Stimulated activated effector memory CD8-positive, alpha-beta T cell treated with anti-CD3 and anti-CD28 coated beads, Interleukin-12 subunit alpha, Interleukin-12 subunit beta, amount 100 ng/mL, for 72 hours (primary cell): ENCODE measurements at places on chromosomes 2 and 18.

GRCh38 chr2:182942756-182943155 lies 76.3 kb upstream of the FRZB start:
- no peak for DNase-seq

GRCh38 chr2:66164470-66164869 lies 270.5 kb upstream of the MEIS1 start:
- no peak for DNase-seq

DNA sequence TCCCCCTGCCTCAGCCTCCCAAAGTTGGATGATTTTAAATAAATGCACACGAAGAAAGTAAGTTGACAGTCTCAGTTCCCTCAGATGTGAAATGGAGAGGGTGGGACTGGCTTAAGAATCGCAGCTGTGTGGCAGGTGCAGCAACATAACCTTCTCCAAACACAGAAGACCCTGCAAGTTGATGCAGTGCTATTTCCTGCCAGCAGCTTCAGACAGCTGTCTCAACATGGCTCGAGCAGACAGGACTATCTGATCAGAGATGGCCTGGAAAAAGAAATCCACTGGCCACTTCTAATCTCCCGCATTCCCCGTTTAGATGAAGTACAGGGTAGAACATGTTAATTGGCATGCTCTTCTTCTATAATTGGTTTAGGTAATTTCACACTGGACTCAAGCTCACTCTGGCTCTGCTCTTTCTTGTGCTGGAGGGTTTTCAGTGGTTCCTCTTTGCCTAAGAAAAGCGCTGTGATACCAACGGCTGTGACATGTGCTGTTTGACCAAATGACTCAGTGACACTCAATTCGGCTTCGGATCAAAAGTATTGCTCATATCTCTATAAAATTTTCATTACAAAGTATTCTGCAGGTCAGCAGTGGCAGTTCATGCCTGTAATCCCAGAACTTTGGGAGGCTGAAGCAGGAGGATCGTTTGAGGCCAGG lies 40.2 kb downstream of the MYOM1 start:
- no peak for DNase-seq

GRCh38 chr2:36658277-36658748 lies 38.2 kb upstream of the VIT start:
- DNase-seq, result no peak

DNA sequence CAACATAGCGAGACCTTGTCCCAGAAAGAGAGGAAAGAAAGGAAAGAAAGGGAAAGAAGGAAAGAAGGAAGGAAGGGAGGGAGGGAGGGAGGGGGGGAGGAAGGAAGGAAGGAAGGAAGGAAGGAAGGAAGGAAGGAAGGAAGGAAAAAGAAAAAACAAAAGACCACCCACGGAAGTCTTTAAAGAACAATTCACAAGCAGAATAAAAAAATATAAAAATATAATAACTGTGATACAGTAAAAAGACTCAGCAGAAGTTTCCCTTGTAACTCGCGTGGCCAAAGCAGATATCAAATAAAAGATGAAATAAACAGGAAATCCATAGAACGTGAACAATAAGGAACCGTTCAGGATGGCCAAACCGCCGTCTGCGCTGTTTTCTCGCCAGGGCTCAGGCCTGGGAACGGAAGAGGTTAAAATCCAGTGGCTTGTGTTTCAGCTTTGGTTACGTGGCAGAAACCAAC lies 1.2 kb upstream of the SLC1A4 start:
- no peak for DNase-seq

DNA sequence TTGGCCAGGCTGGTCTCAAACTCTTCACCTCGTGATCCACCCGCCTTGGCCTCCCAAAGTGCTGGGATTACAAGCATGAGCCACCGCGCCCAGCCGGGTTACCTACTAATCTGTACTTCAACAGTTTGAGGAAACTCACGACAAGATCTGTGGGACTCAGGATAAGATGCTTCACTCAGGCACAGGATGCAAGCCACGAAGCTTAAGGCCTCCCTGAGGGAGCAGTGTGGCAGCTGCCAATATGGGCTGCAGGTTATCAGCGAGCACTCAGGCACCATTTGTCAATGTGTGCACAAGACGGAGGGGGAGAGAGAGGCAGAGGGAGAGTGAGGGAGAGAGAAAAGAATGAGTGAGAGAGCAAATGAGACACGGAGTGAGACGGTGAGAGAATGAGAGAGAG lies 173.6 kb upstream of the RAB6C start:
- no peak for DNase-seq

GRCh38 chr2:14324308-14324707 lies 308.2 kb upstream of the LRATD1 start:
- DNase-seq, result no peak

GRCh38 chr18:76578571-76579300 lies 83.7 kb upstream of the ZNF516 start:
- DNase-seq, result no peak

DNA sequence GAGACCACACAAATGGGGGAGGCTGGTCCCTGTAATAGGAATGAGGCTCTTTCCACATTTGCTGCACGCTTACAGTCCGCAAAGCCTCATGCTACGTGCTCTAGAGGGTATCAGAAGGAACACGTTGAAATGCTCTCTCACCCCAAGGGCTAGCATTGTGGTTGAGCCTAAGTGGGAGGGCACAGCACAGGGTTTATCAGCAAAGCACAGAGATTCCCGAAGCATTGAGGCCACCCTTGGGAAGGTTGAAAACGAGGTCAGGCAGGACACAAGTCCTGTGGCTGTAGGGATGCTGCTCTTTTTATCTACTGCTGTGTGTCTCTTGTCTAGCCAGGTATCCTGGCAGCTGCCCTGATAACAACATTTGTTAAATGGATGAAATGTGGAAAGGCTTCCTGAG lies 378.3 kb downstream of the EN1 start:
- no peak for DNase-seq

- no peak for DNase-seq
These were observed 715.8 kb downstream of the ERBB4 start for GRCh38 chr2:211822686-211823335.

GRCh38 chr2:2502201-2502549 lies 171.1 kb upstream of the MYT1L start:
- no peak for DNase-seq

- DNase-seq, result no peak
These were observed 112.4 kb upstream of the WDR75 start for GRCh38 chr2:189328848-189329245.

DNA sequence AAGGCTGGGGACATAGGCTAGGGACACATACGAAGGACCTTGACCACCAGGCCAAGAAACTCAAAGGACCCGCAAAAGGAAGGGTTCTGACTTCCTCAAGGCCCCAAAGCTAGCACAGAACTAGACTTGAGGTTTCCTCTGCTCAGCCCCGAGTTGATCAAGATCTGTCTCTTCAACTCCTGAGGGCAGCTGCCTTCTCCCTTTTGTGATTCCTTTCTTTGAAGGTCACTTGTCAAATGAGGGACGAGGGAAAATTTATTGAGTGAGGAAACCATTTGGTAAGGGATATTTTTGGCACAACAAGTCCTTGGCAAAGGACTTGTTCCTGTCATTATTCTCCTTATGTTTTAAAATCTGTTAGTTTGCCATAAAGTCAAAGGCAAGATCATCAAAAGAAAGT lies 12.3 kb upstream of the ROCK2 start:
- no peak for DNase-seq

DNA sequence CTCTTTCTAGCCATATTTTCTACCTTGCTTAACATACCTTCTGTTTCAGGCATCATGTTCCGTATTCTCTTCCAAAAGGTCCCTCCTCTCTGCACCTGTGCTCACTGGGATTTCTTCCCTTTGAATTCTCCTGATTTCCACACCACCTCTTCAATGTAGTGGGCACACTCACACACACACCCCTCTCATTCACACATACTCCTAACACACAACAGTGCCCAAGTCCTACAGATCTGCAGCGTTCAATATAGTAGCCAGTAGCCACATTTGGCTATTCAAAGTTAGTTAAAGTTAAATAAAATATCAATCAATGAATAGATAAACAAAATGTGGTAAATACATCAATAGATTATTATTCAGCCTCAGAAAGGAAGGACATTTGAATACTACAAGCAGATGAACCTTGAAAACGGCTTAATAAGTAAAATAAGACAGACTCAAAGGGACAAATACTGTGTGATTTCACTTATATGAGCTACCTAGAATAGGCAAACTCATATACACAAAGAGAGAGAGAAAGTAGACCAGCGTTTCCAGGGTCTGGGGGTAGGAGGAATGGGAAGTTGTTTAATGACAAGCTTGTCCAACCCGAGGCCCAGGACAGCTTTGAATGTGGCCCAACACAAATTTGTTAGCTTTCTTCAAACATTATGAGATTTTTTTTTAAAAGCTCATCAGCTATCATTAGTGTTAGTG lies 34.4 kb downstream of the MYCN start:
- DNase-seq, result no peak

DNA sequence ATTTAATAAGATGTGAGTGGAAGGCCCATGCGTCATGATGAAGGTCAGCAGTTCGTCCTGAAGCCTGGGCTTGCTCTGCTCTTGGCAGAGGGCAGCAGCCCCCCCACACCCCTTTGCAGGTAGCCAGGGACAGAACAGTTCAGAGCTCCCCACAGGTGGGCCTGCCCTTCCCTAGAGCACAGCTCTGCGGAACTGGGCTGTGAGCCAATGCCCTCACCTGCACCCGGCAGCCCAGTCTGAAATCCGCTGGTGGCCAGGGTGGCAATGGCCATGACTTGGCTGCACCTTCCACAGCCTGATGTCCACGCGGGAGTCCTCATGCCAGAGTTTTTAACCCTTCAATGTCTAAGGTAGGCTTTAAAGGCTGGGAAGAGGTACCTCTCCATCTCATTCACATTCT lies 136.7 kb downstream of the ACKR3 start:
- DNase-seq, result no peak

DNA sequence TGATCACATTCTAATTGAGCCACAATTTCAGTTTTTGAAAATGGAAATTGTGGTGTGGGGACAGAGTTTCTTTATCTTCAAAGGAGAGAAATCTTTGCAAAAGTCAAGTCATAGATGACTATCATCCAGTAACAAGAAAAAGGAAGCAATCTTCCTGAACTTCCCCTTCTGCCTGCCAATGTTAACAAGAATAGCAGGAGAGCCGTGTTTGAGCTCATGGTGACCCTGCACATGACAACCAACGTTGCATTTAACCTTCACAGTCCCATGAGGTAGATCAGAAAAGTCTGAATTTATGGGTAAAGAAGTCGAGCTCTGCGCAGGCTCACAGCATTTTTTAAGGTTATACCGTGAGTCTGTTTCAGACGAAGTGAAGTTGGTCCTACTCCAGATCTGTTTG lies 454.9 kb downstream of the LPIN1 start:
- no peak for DNase-seq

GRCh38 chr2:98730053-98730706 lies 752 bp downstream of the MGAT4A start:
- peak; percentile 76 for DNase-seq

- peak; percentile 44 for DNase-seq
These were observed 11.1 kb downstream of the COLEC11 start for GRCh38 chr2:3606028-3606369.

DNA sequence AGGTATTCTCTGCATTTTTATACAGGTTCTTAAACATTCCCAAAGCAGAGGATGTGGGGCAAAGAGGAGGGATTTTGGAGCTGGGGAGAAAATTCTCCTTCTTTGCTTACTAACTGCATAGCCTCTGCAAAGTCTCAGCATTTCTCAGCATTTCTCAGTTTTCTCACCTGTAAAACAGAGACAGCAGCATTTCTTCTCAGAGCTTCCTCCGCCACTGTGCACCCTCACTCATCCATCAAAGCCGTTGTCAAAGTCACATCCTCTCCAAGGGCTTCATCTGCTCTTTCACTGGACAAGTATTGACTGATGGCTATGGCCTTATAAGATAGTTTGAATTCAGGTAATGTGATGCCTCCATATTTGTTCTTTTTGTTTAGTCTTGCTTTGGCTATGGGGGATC lies 17.4 kb downstream of the MYO7B start:
- no peak for DNase-seq

- DNase-seq, result no peak
These were observed 136.3 kb downstream of the NUP35 start for GRCh38 chr2:183260527-183260926.

GRCh38 chr18:47881752-47882455 lies 48.6 kb downstream of the SMAD2 start:
- DNase-seq, result no peak

GRCh38 chr2:241499146-241499965 lies 9.0 kb downstream of the STK25 start:
- DNase-seq, result no peak

DNA sequence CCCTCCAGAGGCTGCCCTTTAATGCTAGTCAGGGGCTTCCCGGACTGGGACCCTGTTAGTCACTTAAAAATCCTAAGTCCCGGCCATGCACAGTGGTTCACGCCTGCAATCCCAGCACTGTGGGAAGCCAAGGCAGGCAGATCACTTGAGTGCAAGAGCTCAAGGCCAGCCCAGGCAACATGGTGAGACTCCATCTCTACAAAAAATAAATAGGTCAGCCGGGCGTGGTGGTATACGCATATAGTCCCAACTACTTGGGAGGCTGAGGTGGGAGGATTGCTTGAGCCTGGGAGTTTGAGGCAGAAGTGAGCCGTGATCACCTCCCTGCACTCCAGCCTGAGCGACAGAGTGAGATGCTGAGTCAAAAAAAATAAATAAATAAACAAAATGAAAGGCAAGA lies 17.2 kb upstream of the KCNG2 start:
- DNase-seq, result no peak

GRCh38 chr2:12787891-12788801 lies 71.4 kb downstream of the TRIB2 start:
- no peak for DNase-seq

- DNase-seq, result no peak
These were observed 81.1 kb downstream of the TRIB2 start for GRCh38 chr2:12797815-12798214.

GRCh38 chr2:171402906-171403580 lies 30.7 kb downstream of the METTL8 start:
- DNase-seq, result no peak

DNA sequence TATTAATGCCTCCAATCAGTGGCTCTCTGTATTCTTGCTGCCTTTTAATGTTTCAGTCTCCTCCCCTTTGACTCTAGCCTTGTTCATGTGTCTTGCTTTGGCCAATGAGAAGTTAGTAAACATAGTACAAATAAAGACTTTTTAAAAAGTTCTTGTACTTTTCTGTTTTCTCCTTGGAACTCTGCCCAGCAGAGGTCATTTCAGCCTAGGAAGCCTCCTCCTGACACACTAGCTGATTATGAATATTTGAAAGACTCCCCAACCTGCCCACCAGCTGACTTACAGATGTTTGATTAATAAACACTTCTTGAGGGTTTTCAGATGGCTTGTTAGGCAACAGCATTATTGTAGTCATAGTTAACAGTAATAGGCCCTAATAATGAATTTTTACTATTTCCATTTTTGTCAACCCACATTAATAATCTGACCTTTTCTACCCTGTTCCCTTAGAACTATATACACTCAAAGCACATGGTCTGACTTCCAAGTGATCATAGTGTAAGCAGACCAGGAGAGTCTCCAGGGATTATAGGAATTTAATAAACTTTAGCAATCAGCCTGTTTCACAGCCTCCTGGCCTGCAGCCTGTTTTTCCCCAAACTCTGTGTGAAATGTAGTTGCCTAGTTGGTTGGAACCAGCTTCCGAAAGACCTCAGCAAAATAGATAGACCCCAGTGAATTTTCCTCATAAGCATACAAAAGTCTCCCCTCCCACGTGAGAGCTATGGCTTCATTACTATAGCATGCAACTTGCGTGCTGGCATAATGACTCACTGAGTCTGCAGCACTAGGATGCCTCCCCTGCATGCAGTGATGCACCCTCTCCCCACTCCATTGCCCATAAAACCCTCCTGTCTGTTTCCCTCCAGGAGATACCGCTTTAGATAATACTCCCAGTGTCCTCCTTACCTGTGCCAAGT lies 670.7 kb upstream of the ZNF804A start:
- no peak for DNase-seq

- DNase-seq, result no peak
These were observed 136.6 kb downstream of the ZAP70 start for GRCh38 chr2:97849881-97850528.
